ENCODE measurements at places on chromosomes 16 and 17.

DNA sequence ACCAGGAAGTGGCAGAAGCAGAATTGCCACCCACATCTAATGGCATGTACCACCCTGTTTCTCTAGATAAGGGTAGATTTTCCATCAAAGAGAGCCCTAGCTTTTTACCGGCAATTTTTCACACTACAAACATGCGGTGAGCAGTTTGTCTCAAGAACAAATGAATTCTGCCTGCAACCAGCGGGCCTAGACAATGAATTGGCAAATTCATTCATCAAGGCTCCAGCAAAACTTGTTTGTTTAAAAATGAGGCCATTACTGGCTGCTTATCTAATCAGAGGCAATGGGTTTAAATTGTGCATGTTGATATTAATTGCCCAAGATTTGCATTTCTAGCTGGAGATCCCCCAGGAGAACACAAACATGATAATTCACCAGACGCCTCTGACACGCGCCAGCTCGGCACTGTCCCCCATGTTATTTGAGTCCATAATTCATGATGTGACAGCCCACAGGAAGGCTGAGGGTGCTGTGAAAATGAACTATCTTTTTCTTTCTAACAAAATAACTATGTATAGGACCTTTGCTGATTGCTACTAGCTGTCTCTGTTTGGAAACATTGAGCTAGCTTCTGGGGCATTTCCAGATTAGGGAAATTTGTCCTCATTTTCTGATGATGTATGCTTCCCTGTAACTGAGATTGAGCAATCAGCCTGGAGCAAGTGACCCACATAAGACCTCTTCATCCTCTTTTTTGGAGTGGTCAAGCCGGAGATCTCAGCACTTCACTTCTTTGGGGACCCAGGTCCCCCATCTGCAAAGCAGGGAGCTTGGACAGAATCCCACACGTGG lies 80.8 kb downstream of the CNGB1 start:
- peak; percentile 20 for DNase-seq

GRCh38 chr17:75242461-75243042 lies 18.9 kb downstream of the GGA3 start:
- DNase-seq, result peak; percentile 71

DNA sequence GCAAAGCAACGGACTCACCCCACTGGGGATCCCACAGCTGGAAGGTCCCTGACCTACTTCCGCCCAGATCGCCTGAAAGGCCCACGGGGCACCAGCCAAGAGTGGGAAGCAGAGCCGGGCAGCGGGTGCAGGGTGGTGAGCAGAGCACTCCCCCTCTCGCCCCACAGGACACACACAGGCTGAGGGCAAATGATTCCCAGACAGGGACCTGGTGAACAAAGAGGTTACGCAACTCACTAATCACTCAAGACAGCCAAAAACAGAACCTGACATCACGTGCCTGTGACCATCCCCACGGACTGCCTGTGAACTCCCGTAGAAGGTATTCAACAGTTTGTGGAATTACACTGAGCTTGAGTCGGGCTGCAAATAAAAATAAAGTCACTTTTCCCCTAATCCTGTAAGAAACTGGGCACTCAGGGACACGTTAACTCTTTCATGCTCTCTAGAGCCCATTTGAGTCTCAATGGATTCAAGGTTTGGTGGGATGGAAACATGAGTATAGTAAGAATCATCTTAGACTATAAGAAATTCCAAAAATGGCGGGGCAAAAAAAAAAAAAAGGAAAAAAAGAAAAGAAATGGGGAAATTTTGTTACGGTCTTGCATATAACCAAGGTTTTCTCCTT lies 396.1 kb downstream of the SOX9 start:
- DNase-seq, result no peak

GRCh38 chr17:76681222-76682137 lies 29.3 kb downstream of the MXRA7 start:
- DNase-seq, result peak; percentile 75

- DNase-seq, result no peak
Measured at GRCh38 chr17:47686276-47686635, 7.7 kb upstream of the TBKBP1 start.

DNA sequence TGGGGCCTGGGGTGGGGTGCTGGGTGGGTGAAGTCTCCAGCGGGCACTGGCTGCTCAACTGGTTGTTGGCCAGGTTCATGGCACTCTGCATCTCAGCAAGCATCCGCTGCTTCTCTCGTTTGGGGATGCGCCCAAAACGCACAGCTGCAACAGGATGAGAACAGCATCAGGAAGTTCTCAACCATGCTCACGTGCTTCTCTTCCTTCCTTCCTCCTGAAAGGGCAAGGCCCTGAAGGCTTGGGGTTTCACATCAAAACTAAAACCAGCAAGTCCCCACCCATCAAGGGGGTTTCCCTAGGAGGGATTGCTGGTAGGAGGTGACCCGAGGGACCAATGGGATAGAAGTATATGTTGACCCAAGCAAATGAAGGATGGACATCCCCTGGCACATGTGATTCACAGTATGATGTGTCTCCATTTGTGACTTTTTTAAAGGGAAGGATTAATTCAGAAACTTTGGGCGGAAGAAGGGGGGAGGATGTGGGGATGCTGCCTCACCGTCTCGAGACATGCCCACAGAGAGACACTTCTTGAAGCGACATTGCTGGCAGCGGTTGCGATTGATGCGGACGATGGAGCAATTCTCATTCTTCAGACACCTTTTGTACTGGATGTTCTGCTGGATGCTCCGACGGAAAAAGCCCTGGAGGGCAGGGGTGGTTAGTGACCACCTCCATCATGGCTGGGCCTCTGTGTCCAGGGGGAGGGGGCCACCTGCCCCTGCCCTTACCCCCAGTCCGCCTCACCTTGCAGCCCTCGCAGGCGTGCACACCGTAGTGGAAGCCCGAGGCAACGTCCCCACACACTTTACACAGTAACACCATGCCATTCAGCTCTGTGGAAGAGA lies 4.2 kb downstream of the NR1D1 start:
- DNase-seq, result peak; percentile 96

GRCh38 chr16:88691129-88691813 lies 5.0 kb upstream of the SNAI3 start:
- no peak for DNase-seq

DNA sequence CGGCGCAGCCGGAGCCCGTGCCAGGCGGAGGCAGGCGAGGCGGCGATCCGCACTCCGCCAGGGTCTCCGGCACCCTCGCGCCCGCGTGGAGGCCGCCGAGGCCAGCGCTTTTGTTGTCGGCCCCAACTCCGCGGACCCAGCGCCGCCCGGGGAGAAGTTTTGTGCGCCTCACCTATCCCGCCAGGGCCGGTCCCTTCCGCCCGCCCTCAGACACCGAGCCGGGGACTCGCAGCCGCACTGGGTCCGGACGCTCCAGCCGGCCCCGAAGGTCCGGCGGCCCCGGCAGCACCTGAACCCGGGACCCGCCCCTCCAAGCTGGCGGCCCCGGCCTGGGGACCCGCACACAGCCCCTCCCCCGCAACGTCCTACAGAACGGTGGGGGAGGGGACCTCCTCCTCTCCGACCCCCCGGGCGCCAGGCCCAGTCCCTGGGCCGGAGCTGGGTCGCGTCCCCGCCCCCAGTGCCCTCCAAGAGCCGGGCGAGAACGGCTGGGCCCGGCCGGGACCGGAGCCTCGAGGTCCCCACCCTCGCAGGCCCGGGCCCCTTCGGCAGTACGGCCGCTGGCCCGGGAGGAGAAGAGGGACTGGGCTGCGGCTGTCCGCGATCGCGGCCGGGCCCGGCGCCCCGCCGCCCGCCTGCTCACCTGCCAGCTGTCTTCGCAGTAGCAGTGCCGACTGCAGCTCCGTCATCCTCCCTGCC lies 698 bp downstream of the UBE2G1 start:
- DNase-seq, result no peak

GRCh38 chr17:21376759-21377690 lies 868 bp downstream of the KCNJ12 start:
- no peak for DNase-seq

DNA sequence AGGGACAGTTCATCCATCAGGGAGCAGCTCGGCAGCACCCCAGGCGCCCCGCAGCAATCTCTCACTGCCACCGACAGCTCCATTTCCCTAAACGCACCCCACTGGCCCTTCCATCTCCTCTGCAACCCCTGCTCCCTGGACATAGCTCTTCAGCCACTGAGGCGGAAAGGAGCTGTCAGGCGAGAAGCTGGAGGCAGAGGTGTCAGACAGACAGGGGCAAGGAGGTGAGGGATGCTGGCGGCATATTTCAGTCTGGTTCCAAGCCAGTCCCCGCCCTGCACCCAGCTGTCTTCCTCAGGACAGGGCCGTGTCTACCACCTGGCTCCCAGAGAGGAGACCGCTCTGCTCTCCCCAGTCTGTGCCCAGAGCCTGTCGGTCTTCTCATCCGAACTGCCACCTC lies 9.7 kb downstream of the ACLY start:
- DNase-seq, result no peak

- DNase-seq, result peak; percentile 13
Measured at GRCh38 chr17:59221159-59221847, 992 bp downstream of the GDPD1 start.

Data from CD4-positive, alpha-beta T cell treated with Interleukin-4 for 1 hour (primary cell).